Right renal pelvis (tissue), 4 donors: ENCODE measurements at places on chromosomes 7 and 10.

DNA sequence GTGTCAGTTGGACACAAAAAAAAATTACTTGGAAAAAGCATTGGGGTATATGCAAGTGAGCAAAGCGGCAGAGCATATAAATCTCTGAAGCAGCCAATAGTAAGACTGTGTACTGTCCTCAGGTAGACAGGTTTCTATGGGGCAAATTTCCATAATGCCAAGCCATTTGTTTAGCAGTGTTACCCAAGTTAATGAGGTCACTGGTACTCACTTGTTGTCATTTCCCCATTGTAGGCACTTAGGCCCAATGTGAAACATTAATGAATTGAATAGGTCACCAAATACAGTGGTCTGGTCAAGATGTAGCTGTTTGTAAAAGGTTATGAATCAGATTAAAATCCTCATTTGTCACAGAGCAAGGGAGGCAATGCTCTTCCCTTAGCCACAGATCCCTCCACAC is 27.5 kb downstream of the HOXA1 start:
- no peak for DNase-seq

- DNase-seq = no peak
Measured at GRCh38 chr7:6718124-6718523, 11.4 kb upstream of the ZNF12 start.

DNA sequence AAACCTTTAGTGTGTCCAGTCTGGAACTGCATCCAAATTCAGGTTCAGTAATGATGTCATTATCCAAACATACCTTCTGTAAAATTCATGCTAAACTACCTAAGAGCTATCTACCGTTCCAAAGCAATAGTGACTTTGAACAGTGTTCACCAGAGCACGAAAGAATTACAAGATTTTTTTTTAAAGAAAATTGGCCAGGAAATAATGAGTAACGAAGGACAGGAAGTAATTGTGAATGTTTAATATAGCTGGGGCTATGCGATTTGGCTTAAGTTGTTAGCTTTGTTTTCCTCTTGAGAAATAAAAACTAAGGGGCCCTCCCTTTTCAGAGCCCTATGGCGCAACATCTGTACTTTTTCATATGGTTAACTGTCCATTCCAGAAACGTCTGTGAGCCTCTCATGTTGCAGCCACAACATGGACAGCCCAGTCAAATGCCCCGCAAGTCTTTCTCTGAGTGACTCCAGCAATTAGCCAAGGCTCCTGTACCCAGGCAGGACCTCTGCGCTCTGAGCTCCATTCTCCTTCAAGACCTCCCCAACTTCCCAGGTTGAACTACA is 694 bp upstream of the FAS start:
- DNase-seq = peak; percentile 53

GRCh38 chr10:30538086-30538485 is 91.5 kb downstream of the LYZL2 start:
- no peak for DNase-seq

DNA sequence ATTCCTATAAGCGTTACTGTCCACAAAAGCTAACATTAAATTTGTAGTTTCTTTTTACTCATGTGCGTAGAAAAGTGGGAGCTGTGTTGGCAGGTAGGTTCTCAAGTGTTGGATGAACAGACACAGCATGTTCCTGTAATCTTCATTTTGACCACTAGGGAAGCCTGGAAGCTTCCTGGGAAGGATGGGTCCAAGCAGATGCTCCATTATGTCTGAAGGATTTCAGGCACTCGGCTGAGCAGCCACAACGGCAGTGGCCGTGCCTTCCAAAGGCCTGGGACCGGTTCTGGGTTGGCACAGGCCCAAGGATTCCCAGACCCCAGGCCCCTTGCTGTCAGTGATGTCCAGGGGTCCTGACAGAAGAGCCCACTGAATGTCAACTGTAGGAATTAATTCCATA is 386.3 kb downstream of the TNS3 start:
- DNase-seq = no peak

GRCh38 chr10:130411496-130412085 is 275.4 kb downstream of the GLRX3 start:
- no peak for DNase-seq

DNA sequence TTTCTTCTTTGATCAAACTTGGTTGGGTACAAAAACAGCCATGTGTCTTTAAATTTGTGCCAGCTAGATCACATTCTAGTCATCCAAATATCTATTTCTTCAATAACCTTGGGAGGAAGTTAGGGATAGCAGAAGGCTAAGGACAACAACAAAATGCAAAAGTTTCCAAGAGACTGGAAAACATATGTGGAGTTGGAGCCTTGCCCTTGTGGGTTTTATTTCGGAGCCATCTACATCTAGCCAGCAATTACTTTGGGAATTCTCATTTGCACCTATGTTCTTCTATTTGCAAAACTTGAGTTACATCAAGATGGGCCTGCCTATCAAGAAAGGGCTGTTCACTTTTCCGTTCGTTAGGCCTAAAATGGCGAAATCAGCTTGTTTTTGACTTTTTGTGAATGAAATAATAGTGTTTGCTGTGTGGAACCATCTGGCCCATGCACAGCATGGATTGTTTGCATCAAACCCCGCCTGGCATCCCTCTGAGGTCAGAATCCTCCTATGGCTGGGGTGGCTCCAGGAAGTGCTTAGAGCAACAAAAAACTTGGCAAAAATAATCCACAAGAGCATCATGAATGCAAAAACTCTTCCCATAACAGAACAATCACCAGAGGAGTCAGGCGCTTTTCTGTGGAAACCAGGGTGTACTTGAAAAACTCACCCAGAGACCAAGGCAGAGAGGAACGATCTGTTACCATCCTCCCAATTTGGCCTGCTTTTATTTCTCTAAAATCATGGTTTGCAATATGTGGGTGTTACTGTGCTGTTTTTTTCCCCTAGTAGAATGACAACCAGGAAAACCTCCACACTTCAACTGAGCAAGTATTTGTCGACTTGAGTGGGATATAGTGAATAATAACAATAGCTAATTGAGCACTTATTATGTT is 36.2 kb upstream of the XPNPEP1 start:
- DNase-seq = no peak

- no peak for DNase-seq
Measured at GRCh38 chr7:104973227-104973626, 40.8 kb upstream of the KMT2E start.
